ENCODE measurements at places on chromosomes 5 and 9.

GRCh38 chr5:180103487-180104167, 32.1 kb upstream of the RNF130 start:
- no peak for DNase-seq

GRCh38 chr9:32412440-32412839, 28.0 kb downstream of the ACO1 start:
- DNase-seq, result no peak

DNA sequence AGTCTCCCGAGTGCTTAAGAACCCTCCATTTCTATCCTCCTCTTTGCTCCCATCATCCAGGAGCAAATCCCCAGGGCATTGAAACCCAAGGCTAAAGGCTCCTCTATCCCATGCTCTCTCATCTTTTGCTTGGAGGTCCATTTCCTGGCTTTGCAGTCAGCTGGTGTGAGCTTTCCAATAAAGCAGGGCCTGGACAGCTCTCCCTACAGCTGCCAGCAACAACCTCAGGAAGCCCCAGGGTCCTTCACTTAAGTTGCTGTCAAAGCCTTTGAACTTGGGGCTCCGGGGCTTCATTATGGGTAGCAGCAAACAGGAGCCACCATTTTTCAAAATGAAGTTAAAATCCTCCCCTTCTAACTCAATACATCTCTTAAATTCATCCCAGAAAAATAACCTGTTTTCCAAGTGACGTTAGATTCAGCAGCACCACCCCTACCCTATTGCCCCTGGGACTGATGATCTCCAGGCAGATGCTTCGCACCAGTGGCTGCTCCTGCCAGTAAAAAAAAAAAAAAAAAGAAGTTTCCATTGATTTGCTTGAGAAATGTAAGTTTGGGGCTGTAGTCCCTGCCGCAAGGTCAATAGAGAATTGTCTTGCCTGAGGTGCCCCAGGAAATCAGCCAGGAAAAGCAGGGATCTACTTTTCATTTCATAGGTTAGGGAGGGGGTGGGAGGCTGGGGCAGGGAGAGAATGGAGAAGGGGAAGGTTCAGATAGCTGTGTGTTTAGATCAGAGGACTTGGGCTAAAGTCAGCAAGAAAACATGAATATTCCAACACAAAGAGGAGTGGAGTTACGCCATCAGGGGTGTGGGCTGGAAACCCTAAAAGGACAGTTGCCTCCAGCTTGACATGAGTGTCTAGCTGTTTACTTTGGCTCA, 83.8 kb upstream of the IL6ST start:
- no peak for DNase-seq

DNA sequence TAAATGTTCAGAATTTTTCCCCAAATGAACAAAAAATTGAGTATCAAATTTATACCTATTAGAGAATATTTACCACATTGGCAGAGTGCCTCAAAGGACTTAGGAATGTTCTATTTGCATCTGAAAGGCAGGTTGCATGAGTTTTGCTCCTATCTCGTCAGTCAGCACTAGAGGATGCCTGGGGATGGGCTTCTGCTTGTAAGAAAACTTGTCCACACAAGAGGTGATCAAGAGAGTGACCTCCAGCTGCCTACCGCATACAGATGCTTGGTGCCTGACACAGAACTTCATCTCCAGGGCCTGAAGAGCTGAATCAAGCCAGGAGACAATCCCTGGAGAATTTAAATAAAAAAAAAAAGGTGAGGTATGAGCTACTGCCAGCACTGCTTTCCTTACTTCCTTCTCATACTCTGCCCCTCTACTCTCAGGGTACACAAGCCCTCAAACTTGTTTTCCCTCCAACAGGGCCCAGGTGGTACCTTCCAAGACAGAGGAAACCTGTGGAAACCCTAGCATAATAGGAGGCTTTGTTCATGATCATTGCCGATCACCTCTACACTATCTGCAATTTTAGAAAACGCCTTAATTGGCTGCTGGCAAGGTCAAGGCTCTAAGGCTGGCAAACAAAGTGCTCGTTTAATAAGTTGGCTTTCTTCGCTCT, 166.6 kb downstream of the ELAVL2 start:
- DNase-seq, result no peak

GRCh38 chr5:36373527-36374086, 71.9 kb upstream of the RANBP3L start:
- DNase-seq, result peak; percentile 42

- no peak for DNase-seq
Observed at GRCh38 chr9:127036437-127036836, 86.0 kb downstream of the ANGPTL2 start.

- DNase-seq, result no peak
Observed at GRCh38 chr9:120696551-120697230, 17.6 kb downstream of the MEGF9 start.

- no peak for DNase-seq
Observed at GRCh38 chr5:59238126-59238902, 655.2 kb downstream of the PDE4D start.

GRCh38 chr9:134723037-134723436, 81.4 kb downstream of the COL5A1 start:
- no peak for DNase-seq

GRCh38 chr9:6471231-6471850, 58.3 kb downstream of the UHRF2 start:
- DNase-seq, result no peak

DNA sequence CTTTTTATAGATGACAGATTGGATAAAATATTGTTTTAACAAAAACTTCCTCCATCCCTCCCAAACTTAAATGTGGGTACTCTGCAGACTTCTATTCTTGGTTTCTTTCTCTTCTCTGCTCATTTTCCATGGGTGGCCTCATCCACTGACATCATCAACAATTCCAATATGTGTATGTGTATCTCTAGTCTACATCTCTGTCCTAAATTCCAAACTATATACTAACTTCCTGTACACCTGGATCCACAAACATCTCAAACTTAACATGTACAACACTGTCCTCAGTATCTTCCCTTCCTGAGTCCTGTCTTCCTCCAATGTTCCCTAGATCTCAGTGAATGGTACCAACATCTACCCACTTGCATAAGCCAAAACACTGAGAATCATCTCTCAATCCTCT, 28.5 kb upstream of the CDK5RAP2 start:
- no peak for DNase-seq

GRCh38 chr5:27652505-27652904, 614.1 kb upstream of the CDH9 start:
- DNase-seq, result no peak

- no peak for DNase-seq
Observed at GRCh38 chr9:3478549-3478953, 47.2 kb downstream of the RFX3 start.

GRCh38 chr5:170439223-170439943, 50.2 kb upstream of the KCNMB1 start:
- DNase-seq, result no peak

DNA sequence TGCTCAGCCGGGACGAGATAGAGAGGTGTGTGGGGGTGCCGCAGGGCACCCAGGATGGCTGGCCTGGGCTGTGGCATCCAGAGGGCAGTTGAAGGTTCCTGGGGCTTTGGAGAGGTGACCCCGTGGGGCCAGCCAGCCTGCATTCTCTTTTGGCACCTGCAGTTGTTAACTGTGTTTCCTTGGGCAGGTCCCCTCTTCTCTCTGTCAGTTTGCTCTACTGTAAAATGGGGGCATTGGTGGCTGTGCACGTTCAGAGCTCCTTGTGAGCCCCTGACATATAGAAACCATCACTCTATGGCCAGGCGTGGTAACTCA, 8.5 kb downstream of the ZDHHC12 start:
- no peak for DNase-seq

GRCh38 chr5:84036842-84037241, 316.2 kb upstream of the HAPLN1 start:
- no peak for DNase-seq

Data from ovary (tissue), 10 donors.